ENCODE measurements at places on chromosomes 1 and 21.

- DNase-seq, result no peak
Observed at GRCh38 chr1:214101246-214101645, 113.5 kb downstream of the PROX1 start.

GRCh38 chr1:151891512-151891911 lies 17.8 kb downstream of the THEM4 start:
- no peak for DNase-seq

DNA sequence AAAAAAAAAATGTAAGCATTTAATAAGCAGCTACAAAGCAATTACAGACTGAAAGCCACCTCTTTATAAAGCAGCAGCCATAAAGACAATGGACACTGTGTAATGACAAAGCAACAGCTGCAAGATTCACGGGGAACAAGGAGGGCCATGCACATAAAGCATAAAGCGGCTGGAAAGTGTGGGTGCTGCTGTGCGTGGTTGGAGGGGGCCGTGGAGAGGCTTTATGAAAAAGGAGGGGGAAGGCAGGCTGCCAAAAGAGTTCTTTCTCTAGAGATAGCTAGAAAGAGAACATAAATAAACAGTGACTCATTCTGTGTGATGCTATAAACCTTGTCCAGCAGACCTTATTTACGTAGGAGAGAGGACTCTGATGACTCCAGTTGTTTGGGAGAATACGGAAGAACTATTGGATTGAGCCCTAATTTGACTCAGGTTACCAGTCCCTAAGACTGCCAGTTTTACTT lies 49.3 kb downstream of the ADAMTS1 start:
- peak; percentile 87 for DNase-seq

- peak; percentile 87 for DNase-seq
Observed at GRCh38 chr1:152036267-152037216, at the start of gene S100A11. Gene S100A11 (minus strand): TSS chr1:152037004. CDS start chr1:152036915, 89 bp downstream.

- peak; percentile 56 for DNase-seq
Observed at GRCh38 chr1:1344655-1345361, 4.4 kb downstream of the DVL1 start.

DNA sequence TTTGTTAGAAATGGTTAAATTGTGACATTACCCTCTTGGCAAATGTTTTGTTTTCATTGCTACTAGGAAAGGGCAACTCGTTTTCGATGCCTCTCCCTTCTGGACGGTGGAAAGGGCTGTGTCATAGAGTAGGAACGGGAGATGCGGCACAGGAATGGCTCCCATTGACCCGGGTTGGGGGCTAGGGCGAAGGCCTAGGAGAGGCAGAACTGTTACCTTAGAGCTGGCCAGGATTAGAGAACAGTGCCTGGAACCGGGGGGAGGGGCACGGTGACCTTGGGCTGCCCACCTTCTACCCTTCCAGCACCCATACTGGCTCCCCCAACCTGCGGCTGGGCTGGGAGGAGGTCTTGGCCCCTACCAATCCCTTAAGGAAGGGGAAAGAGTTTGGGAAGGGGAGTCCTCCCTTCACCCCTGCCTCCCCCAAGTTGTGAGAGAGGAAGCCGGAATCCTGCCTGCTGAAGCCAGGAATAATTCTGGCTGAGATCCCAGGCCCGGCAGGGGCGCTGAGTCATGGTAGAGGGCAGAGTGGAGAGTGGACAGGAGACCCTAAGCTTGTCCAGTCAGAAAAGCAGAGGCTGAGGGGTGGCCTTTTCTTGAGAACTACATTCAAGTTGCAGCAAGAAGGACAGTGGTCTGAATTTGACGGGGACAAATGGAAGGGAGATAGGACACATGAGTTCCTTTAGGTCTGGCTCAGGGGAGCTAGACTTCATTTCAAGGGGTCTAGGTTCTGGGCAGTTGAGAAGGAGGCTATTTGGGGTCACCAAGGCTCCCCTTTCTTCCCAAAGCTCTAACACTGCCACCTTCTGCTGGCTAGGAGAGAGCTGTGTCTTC lies 8.2 kb downstream of the LMNA start:
- DNase-seq, result peak; percentile 93

GRCh38 chr1:156848461-156849150 lies 10.3 kb downstream of the INSRR start:
- DNase-seq, result no peak

- no peak for DNase-seq
Observed at GRCh38 chr1:10389271-10389973, 9.4 kb upstream of the PGD start.

DNA sequence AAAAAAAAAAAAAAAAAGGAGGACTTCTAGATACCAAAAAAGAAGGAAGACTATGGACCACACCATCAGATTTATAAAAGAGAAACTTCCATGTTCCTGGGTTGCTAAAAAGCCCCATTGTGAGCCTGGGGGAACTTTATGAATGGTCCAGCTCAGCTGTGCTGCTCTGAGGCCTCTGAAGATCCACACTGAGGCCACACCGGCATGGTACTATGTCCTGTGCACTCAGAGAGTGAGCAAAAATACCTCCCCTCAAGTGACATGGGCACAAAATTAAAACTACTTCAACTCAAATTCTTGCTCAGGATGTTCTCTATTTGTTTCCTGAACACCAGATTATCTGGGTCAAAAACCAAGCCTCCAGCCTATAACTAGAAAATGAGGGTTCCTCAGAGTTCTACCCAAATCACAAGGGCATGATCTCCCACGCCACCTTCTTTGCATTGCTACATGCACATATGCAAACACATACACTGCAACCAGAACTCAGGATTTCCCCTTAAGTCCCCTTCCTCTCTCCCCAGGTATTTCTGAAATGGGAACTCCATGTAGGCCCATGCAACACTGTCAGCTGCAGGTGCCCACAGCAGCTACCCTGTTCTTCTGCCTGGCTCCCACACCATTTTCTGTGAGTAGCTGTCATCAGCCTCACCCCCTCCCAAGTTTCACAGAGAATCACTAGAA lies 94.4 kb downstream of the SH3GLB1 start:
- DNase-seq, result no peak

DNA sequence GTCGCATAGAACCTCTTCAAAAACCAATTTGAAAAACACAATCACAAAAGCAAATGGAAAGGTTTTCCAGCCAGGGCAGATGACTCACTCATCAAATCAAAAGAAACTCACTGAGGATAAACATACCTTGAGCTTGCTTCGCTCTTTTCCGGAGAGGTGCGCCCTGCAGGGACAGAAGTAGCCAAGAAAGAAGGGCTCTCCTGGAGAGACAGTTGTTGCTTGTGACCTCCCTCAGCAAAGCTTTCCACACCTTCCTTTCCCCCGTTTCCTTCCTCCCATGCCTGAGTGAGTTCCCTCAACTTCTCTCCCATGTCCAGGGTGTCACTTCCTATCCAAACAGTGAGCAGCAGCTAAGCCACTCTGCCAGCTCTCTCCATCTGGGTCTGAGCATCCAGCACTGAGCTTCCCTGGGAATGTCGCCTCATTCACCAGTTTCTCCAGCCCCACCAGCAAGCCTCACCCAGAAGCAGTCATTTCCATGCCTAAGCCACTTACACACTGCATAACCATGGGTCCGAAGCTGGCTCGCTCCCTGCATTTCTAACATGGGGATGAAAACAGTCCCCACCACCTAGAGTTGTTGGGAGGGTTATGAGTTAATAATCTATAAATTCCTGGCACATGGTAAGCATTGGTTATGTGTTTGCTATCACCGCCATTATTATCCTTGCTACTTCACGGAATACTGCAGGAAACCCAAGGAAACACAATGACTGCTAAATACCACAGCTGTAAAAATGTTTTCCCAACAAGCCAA lies 75.0 kb downstream of the PTPN14 start:
- DNase-seq, result no peak

DNA sequence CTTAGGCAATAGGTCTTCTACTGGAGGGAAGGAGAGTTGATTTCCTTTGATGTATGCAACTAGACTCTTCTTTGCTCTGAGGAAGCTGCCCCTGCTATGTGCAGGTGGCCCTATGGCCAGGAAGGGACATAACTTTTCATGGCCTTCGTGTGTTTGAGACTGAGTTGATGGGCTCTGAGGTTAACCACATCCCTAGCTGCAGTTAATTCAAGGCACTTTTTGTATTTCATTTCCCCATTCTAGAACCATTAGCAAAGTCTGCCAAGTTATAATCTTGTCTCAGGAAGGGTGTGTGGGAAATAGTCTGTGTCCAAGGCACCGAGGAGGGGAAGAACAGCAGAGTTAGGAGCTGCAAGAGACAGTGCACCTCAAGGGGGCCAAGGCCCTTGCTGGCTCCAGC lies 2.5 kb downstream of the FCRL4 start:
- DNase-seq, result no peak

DNA sequence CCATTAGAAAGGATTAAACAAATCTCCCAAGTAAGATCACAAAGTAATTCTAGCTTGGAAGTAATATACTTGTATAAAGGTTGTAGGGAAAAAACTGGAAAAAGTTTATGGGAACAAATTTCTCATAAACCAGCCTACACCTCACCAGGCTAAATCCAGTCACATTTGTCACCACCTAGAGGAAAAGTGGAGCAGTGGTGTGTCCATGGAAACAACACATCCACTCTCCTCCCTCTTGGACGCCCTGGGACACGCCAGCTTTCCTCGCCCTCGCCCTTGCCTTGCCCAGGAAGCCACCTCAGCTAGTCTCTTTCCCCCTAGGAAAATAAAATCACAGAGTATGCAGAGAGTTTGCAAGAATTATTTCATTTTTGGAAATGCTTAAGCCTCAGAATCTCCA lies 2.2 kb downstream of the PALMD start:
- DNase-seq, result no peak

GRCh38 chr1:22418933-22419382 lies 32.7 kb upstream of the ZBTB40 start:
- DNase-seq, result peak; percentile 80
